ENCODE measurements at places on chromosomes 16 and 17.

DNA sequence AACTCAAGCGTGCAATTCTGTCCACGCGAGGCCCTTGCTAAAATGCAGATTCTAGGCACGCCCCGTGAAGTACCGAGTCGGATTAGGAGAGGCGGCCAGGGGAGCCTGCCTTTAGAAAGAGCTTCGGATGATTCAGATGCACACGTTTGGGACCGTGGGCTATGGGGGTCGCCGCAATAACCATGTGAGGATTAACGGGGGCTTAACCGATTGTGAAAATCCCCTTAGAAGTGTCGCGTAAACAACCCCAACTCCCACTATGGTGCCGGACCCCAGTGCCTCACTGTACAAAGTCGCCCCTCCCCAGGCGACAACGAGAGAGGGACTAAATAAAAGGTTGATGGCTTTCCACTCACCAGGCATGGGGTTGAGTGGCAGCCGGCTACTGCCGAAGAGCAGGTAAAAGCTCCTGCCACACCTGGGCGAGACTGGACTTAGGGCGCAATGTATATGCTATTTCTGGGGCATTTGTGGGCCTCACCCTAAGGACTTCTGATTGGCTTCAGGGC is 635 bp upstream of the SP2 start:
- peaks cover 58% of the 10 kb centered on the region for H3K4me1 ChIP-seq
- no peak for DNase-seq
- peaks cover 17% of the 10 kb centered on the region for H3K36me3 ChIP-seq
- peak overlapping the region; percentile 96 for H3K27ac ChIP-seq
- H3K4me3 ChIP-seq: peak overlapping the region; percentile 81

GRCh38 chr17:13594762-13595598 is 6.7 kb downstream of the HS3ST3A1 start:
- H3K4me3 ChIP-seq: no peak overlapping the region
- DNase-seq: peak; percentile 16
- H3K36me3 ChIP-seq: no peaks in the 10 kb centered on the region
- no peaks in the 10 kb centered on the region for H3K4me1 ChIP-seq

DNA sequence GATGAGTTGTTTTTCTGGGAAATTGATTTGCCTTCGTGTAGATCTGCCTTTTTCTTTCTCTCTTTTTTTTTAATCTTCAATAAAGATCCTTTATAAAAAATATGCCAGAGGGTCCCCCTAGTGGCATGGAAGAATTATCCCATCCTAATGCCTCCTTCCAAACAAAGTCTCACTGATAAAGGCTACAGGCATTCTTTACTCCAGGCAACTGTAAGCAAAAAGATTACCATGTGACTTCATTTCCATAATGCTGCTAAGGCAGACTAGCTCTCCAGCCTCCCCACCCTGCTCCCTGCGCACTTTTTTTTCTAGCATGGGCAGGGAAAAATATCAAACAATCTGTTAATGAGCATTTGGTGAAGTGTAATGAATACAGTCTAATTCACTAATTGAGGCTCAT is 220.2 kb upstream of the CDH8 start:
- no peaks in the 10 kb centered on the region for H3K27me3 ChIP-seq
- DNase-seq: no peak
- H3K4me3 ChIP-seq: no peak overlapping the region
- no peaks in the 10 kb centered on the region for H3K36me3 ChIP-seq
- H3K27ac ChIP-seq: no peak overlapping the region
- H3K4me1 ChIP-seq: no peaks in the 10 kb centered on the region

DNA sequence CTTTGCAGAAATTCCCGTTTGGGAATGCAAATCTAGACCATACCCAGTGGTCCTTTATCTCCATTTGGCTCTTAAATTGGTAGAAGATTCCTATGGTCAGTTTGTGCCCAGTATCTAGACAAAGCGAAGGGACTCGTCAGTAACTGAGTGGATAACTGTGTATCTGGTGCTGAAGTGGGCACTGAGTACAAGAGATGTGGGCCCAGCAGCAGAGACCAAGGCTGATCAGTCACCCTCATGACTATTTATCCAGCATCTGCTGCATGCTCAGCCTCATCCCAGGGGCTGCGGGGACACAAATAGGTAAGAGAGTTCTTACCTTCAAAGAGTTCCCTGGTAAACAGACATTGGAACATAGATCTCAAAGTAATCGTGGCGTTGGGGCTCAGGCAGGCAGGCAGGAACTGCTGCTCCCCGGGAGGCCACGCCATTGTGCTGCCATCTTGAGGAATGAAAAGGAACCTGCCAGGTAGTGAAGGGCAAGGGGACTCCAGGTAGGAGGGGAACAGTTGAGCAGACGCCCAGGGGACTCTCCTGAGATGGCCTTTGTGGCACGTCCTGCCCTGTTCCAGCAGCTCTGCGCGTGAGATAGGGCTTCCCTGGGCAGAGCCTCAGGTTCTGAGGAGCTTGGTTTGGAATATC is 10.3 kb downstream of the NT5M start:
- peaks cover 5% of the 10 kb centered on the region for H3K36me3 ChIP-seq
- H3K4me3 ChIP-seq: no peak overlapping the region
- DNase-seq: no peak
- no peaks in the 10 kb centered on the region for H3K27me3 ChIP-seq
- H3K27ac ChIP-seq: no peak overlapping the region

GRCh38 chr16:26649381-26650045 is 417.2 kb upstream of the C16orf82 start:
- H3K4me3 ChIP-seq: no peak overlapping the region
- H3K27me3 ChIP-seq: no peaks in the 10 kb centered on the region
- H3K27ac ChIP-seq: no peak overlapping the region

DNA sequence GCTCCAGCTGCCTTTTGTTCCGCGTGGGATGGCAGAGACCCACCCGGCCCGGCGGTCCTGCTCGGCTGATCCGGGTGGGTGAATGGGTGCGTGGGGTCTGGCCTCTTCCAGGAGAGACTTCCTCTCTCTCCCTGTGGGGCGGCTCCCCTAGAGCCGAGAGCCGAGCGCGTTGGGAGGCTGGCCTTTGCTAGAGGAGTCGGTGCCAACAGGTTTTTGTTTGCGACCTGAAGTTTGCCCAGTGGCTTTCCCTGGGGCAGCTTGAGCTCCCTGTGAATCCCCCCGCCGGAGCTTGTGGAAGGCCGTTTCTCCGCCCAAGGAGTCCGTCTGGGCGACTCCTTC is 970 bp downstream of the EPN2 start:
- H3K4me3 ChIP-seq: peak overlapping the region; percentile 99
- H3K36me3 ChIP-seq: peaks cover 12% of the 10 kb centered on the region
- no peaks in the 10 kb centered on the region for H3K27me3 ChIP-seq
- H3K4me1 ChIP-seq: peaks cover 11% of the 10 kb centered on the region
- DNase-seq: no peak

GRCh38 chr17:77616254-77616731 is 342.2 kb upstream of the TNRC6C start:
- H3K27ac ChIP-seq: no peak overlapping the region
- no peak overlapping the region for H3K4me3 ChIP-seq
- no peaks in the 10 kb centered on the region for H3K27me3 ChIP-seq
- no peak for DNase-seq

DNA sequence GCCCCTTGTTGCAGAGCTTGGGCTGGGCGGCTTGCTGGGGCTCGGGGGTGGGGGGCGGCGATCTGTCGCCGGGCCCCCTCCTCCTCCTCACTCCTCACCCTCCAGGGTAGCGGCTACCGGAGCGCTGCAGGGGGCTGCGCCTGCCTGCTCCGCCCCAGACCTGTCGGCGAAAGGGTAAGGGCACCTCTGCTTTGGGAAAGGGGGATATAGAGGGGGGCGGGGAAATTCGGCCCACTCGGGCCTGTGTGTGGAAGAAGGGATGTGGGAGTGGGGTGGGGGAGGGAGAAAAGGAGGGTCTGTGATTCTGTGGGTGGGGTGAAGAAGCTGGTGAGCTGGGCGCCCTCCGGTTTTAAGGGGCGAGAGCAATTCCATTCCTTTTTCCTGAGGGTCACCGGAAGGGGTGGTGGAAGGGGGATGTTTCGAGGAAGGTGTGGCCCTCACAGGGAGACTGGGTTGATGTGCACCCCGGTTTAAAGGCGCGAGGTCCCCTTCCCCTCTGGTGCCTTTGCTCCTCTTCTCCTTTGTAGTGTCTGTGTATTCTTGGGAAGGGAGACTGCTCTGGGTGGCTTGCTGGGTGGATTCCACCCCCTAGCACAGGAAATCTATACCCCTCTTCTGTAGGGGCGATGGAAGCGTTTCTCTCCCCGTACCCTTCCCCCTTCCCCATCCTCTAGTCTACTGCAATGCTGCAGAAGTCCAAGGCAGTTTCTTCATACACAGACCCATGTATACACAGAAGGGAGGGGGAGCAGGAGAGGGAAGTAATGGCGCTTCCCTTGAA is 878 bp downstream of the TAOK1 start:
- no peaks in the 10 kb centered on the region for H3K27me3 ChIP-seq
- no peaks in the 10 kb centered on the region for H3K36me3 ChIP-seq
- peak overlapping the region; percentile 98 for H3K4me3 ChIP-seq
- DNase-seq: no peak

- DNase-seq: no peak
- H3K36me3 ChIP-seq: no peaks in the 10 kb centered on the region
- H3K4me1 ChIP-seq: no peaks in the 10 kb centered on the region
- no peak overlapping the region for H3K4me3 ChIP-seq
These were observed 9.4 kb downstream of the CPNE7 start for GRCh38 chr16:89584768-89585549.

DNA sequence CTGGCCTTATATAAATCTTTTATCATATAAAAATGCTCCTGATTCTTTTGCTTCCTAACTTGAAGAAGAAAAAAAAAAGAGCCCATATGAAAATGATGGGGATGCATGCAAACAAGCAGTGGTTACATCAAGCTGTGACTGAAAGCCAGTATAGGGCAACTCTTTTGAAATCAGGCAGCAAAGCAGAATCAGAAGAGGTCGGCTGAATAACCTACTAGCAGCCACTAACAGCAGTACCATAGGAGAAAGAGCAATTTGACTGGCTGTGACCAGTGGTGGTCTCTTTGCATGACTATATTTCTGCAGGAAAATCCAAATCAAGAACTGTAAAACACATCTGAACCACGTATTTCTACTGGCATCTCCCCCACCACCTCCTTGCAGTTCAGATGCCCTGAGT is 161.9 kb upstream of the C17orf78 start:
- H3K27ac ChIP-seq: no peak overlapping the region
- H3K36me3 ChIP-seq: no peaks in the 10 kb centered on the region
- no peaks in the 10 kb centered on the region for H3K4me1 ChIP-seq

- H3K27ac ChIP-seq: no peak overlapping the region
- H3K27me3 ChIP-seq: no peaks in the 10 kb centered on the region
- H3K4me1 ChIP-seq: no peaks in the 10 kb centered on the region
- no peak overlapping the region for H3K4me3 ChIP-seq
These were observed 29.6 kb upstream of the ABCA9 start for GRCh38 chr17:69090365-69090764.

- H3K4me3 ChIP-seq: no peak overlapping the region
- H3K4me1 ChIP-seq: no peaks in the 10 kb centered on the region
- H3K27me3 ChIP-seq: no peaks in the 10 kb centered on the region
- no peaks in the 10 kb centered on the region for H3K36me3 ChIP-seq
These were observed 183.8 kb upstream of the XYLT1 start for GRCh38 chr16:17654571-17654970.

- no peaks in the 10 kb centered on the region for H3K4me1 ChIP-seq
- H3K27ac ChIP-seq: no peak overlapping the region
- no peak overlapping the region for H3K4me3 ChIP-seq
- H3K27me3 ChIP-seq: no peaks in the 10 kb centered on the region
- no peak for DNase-seq
- H3K36me3 ChIP-seq: peaks cover 10% of the 10 kb centered on the region
These were observed 4.3 kb upstream of the MYH3 start for GRCh38 chr17:10661437-10661836.

GRCh38 chr17:38711792-38712571 is 6.9 kb downstream of the MLLT6 start:
- H3K27me3 ChIP-seq: no peaks in the 10 kb centered on the region
- no peaks in the 10 kb centered on the region for H3K4me1 ChIP-seq
- no peak overlapping the region for H3K27ac ChIP-seq
- no peak for DNase-seq
- no peak overlapping the region for H3K4me3 ChIP-seq
- H3K36me3 ChIP-seq: peaks cover 26% of the 10 kb centered on the region

GRCh38 chr16:67546761-67547422 is 15.4 kb upstream of the CTCF start:
- DNase-seq: no peak
- H3K27me3 ChIP-seq: no peaks in the 10 kb centered on the region
- H3K27ac ChIP-seq: peak overlapping the region; percentile 84
- peaks cover 32% of the 10 kb centered on the region for H3K4me1 ChIP-seq
- no peak overlapping the region for H3K4me3 ChIP-seq

GRCh38 chr17:57834146-57834741 is 15.6 kb downstream of the MRPS23 start:
- no peaks in the 10 kb centered on the region for H3K27me3 ChIP-seq
- no peak for DNase-seq
- H3K27ac ChIP-seq: peak overlapping the region; percentile 67
- H3K4me1 ChIP-seq: no peaks in the 10 kb centered on the region
- H3K4me3 ChIP-seq: no peak overlapping the region

DNA sequence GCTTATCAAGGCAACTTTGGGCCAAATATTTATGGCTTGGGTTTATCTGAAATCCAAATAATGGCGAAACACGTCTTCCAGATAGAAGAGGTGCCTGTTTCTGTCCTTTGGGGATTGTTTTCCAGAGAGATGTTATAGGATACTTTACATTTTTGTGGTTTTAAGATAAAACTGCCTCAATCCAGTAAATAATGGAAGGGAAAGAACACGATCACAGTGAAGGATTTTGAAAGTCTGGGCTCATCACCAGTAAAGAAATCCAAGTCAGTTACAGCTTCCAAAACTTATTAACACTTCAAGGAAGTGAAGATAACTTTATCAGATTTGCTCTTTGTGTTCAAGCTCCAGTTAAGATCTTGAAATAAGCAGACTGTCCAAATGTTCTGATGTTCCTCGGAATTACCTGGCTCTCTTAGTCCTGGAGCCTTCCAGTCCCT is 30.1 kb downstream of the DNAH2 start:
- no peaks in the 10 kb centered on the region for H3K4me1 ChIP-seq
- no peak overlapping the region for H3K27ac ChIP-seq
- no peak overlapping the region for H3K4me3 ChIP-seq
- no peak for DNase-seq
- no peaks in the 10 kb centered on the region for H3K36me3 ChIP-seq

GRCh38 chr17:27959382-27959709 is 66.2 kb upstream of the LYRM9 start:
- H3K4me3 ChIP-seq: no peak overlapping the region
- no peaks in the 10 kb centered on the region for H3K36me3 ChIP-seq
- no peak overlapping the region for H3K27ac ChIP-seq
- H3K27me3 ChIP-seq: peaks cover 35% of the 10 kb centered on the region
- no peaks in the 10 kb centered on the region for H3K4me1 ChIP-seq

DNA sequence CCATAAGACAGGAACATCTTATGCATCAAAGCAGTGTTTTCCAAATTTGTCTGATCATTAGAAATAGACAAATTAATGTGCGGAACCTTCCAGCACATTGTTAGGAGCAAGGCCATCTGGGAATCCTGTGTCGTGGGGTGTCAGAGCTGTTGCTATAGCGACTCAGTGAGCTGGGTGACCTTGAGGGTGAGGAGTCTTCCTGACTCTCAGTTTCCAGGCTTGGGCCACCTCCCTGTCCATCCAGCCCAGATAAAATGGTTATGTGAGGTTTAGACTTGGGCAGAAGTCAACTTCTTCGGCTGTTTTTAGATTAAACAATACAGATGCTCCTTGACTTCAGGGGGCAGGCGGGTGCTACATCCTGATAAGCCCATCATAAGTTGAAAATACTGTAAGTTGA is 20.6 kb downstream of the MT1X start:
- H3K27ac ChIP-seq: no peak overlapping the region
- no peaks in the 10 kb centered on the region for H3K36me3 ChIP-seq
- H3K4me3 ChIP-seq: no peak overlapping the region
- DNase-seq: no peak
- peaks cover 10% of the 10 kb centered on the region for H3K4me1 ChIP-seq

- DNase-seq: no peak
- H3K4me1 ChIP-seq: peaks cover 20% of the 10 kb centered on the region
- no peak overlapping the region for H3K27ac ChIP-seq
- no peaks in the 10 kb centered on the region for H3K36me3 ChIP-seq
These were observed 191.6 kb downstream of the CCDC182 start for GRCh38 chr17:57553526-57553925.

Measured in esophagus squamous epithelium (tissue), 5 donors.